ENCODE measurements at places on chromosomes 2 and 18.

DNA sequence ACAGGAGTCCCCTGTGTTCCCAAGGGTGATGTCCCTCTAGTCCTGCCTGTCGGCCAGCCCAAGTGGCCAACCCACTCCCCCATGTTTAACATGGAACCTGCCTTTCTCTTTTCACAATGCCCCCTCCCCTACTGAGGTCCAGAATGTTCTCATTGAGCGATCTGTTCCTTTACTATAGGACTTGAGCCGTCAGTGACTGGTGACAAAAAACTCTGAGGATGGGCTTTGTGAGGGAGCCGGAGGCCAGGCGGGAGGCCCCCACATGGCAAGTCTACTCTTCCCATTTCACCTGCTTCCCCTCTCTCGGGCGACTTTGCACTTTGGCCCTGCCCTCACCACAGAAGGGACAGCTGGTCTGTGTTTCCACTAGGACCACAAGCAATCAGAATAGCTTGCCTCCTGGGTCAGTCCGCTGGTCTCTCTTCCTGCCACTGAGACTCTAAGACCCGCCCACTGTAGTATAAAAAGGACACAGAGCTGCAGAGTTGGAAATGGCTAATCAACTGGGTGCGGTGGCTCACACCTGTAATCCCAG is 146.5 kb upstream of the RAB12 start:
- no peak for DNase-seq

- DNase-seq: peak; percentile 51
Measured at GRCh38 chr2:96869822-96870625, at the start of gene SEMA4C. Gene SEMA4C, minus strand, starts transcription at chr2:96870080. Its CDS starts 2,194 bp downstream, at chr2:96867886.

GRCh38 chr2:27148801-27149439 is at the start of gene TCF23:
Gene TCF23, plus strand, starts transcription at chr2:27149004. Its CDS starts 130 bp downstream, at chr2:27149134.
- DNase-seq: no peak

GRCh38 chr2:194252127-194252526 is 1404.9 kb upstream of the SLC39A10 start:
- no peak for DNase-seq

- no peak for DNase-seq
Measured at GRCh38 chr2:235126768-235127167, 175.0 kb downstream of the SH3BP4 start.

DNA sequence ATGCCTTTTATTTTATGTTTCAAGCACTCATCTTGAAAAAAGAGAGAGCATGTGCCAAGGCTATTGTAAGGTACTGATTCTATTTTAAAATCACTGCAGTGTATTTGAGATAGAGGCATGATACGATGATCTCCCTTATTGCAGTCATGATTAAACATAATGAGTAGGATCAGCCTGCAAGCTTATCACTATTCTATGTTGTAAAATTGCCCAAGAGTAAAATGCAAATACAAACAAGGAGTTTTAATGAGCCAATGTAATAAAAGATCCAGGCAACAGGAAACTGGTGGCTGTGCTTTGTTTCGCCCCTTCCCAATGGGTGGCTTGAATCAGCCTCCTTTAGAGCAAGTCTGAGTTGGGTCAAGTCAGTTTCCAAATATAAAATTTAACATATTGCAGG is 116.4 kb upstream of the RBMS1 start:
- DNase-seq: no peak

- no peak for DNase-seq
Measured at GRCh38 chr2:23636426-23636825, 251.4 kb downstream of the KLHL29 start.

DNA sequence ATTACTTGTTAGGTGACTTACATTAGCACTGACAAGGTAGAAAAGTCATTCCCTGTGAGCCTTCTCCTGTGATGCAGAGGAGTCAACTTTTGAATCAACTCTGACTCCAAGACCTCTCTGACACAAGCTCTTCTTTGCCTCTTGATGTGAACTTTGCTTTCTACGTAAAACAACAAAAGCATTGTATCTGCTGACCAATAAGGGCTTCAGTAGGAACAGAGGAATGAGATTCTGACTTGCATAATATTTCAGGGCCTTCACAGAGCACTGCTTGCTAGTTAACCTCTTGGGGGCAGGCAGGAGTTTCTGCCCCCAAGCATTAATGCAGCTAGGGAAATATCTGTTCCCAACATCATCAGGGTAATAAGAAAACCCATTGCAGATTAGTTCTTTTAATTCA is 791.5 kb downstream of the BCL11A start:
- no peak for DNase-seq

DNA sequence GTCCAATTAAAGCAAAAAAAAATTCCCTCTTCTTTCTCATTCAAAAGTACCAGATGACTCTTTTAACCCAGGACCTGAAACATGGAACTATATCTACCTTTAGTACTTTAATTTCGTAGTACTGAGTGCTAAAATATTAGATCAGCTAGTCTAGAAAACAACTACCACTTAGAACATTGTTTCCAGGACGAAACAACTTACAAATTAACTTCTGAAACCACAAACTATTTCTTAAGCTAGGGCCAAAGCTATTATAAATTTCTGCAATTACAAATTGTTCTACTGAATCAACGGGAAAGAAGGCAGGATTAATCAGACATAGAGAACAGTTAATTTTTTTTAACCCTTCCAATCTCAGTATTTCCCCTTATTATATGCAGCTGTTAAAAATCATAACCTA is 39.9 kb downstream of the DARS1 start:
- no peak for DNase-seq

DNA sequence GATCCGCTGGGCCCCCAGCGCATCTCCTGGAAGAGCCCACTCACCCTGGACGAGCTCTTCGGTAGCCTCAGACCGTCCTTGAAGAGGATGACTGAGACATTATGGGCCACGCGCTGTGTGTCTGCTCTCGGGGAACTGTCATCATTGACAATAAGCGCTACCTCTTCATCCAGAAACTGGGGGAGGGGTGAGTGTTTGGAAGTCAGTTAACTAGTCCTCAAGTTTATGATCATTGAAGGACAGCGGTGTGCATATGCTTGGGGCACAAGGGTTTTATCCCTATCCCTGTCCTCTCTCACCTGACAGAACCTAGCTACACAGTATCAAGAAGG is 586 bp downstream of the STK16 start:
- DNase-seq: no peak

GRCh38 chr18:3457261-3457724 is 7.3 kb downstream of the TGIF1 start:
- DNase-seq: no peak

DNA sequence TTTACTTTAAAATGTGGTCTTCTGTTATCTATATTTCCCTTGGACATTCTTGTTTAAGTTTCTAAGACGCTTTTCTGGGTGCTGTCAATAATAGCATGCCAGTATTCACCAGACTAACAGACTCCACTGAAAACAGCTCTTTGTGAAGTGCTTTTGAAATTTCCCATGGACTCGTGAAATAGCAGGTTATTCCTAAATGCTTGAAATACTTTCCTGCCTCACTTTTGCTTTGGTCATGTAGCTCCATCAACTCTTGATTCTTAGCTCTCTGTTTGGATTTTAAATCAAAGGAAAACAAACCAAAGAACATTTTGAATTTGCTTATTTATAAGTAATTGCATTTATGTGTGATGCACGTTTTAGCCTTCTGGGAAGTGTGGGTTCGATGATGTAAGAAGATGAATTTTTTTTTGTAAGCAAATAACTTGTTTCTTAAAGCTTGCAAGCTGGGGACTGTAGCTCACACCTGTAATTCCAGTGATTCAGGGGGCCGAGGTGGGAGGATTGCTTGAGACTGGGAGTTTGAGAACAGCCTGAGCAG is 147.8 kb downstream of the WDSUB1 start:
- no peak for DNase-seq

DNA sequence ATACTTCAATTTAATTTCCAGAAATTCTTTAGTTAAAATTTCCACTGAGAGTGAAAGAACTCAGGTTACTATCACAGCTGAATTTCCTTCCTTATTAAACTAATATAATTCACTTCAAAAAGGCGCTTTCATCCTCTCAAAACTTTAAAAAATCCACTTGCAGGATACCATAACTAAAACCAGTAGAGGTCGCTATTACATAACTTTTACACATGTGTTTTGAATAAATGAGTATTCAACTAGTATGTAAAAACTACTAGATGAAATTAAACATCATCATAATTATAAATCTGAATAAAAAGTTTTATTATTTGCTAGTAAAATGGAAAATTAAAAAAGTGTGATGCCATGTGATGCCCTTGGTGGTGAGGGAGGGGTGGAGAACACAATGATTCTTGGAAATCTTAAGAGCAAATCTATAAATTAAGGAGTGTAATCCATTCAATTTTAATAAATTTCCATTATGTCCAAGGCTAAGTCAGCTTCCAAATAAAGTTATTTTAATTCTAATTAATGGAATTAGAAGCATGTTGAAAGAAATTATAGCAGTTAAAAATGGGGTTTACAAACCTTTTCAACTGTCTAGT is 61.4 kb downstream of the SOS1 start:
- DNase-seq: no peak

DNA sequence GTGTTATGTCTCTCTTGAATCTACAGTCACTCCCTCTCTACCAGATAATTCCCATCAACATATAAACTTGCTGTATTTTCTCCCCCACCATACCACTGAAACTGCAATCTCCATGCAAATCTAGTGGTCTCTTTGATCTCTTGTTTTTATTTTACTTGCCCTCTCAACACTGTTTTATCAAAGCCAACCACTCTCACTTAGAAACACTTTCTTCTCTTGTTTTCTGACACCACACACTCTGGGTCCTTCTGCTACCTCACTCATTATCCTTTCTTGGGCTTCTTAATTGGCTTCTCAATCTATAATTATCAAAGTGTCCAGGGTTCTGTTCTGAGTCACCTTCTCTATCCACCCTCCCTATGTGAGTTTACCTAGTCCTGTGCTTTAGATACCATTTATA is 2.0 kb upstream of the MCFD2 start:
- no peak for DNase-seq

- DNase-seq: no peak
Measured at GRCh38 chr2:204947405-204947804, 402.1 kb downstream of the PARD3B start.

DNA sequence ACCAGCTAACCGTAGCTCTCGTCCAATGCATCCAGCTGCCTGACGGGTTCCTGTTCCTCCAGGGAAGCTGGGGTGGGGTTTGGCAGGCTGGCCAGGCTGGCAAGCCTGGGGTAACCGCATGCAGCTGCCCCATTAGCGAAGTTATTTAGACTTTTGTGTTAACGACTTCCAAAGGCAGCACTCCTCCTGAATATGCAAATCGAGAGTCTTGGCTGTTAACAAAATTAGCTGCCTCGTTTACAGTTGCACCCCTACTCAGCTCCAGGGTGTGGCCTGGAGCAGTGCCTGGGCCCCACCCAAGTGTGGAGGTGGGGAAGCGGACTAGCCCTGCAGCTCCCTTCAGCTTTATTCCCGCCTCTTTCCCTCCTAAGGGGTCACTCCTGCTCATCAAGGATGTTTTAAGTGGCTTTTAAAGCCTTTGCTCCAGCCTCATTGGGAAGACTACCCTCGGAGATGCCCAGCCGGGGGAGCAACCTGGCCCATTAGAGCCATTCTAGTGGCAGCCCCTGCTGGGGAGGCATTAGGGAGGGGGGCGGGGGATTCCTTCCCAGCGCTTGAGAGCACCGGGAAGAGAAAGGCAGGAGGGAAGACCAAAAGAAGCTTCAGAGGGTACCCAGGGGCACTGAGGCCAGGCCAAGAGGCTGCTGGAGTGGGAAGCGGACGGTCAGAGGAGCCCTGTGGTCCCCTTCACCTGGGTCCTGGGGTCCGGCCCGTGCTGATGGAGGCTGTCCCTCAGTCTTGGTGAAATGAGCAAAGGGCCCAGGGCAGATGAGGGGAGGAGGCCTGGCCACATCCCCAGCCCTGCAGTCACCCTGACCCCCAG is 204.1 kb downstream of the CELF4 start:
- DNase-seq: no peak

DNA sequence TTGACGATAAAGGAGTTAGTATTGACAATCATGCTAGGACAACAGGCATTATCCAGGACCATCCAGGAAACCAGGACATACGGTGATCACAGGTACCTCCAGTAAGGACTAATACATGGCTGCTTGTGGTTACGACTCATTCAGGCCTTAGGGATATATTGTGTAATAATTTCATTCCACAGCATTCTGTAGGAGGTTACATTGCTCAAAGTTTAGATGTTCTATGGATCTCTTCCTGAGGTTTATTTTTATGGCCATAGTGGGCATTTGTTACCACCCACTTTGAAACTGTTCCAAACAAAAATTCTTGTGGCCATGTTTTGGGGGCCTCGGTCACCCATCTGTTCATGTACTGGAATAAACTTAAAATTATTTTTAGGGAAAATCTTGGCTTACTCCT is 431.6 kb downstream of the METTL4 start:
- DNase-seq: no peak

- no peak for DNase-seq
Measured at GRCh38 chr2:26562811-26563645, 78.1 kb downstream of the CIB4 start.

Measured in central memory CD8-positive, alpha-beta T cell (primary cell).